ENCODE measurements at places on chromosomes 2 and 18.
A peak's percentile ranks its signal among the peaks of the same experiment; 100 is the strongest.

GRCh38 chr2:85564144-85564563 is 2.9 kb upstream of the GGCX start:
- no peak for DNase-seq

DNA sequence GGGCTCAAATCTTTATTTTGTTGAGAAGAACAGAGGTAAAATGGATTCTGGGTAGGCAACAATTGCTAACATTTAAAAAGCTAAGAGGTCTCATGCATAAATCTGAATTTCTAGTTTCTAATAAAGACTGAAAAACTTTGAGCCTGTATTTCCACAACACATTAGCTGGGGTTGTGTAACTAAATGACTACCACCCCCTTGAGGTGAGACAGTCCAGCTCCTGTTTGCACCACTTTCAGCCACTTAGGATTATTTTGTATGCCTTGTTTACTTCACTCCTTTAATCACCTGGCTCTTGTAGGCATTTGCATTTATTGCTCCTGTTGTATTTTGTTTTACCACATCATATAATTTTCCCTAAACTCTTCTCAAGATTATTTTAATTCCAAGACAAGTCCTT is 376.6 kb downstream of the PTH2R start:
- no peak for DNase-seq

DNA sequence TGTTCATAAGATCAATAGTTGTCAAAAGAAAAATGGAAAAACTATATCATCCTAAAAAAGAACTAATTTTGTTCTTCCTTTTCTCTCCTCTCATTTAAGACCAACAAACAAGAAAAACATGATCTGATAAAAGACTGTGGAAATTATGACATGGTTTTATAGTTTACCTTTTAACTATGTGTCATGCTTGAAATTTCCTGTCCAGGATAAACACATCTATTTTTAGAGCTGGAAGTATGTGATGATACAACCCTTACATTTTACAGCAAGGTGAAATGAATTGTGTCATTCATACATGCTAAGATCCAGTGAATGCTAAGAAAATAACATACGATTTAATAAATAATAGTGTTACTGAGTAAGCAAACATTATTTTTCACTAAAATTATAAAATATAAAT is 89.9 kb downstream of the GULP1 start:
- peak; percentile 56 for DNase-seq

- DNase-seq = no peak
Measured at GRCh38 chr18:58095222-58095621, 51.2 kb downstream of the NEDD4L start.

DNA sequence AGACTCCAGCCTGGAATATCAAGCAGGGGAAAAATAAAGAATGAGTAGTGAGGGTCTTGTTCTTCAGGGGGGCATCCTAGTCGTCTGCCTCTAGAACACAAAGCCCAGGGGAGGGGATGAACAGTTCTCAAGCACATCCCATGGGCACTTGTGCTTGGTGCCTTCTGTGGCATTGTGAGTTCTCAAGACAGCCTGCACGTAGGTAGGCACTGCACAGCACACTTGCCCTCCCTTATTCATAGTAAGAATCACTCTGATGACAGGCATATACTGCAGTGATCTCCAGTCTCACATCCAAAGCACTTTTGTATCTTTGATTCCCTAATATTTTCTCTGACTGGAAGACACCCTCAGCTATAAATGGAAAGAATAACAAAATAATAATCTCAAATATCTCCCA is 104.7 kb upstream of the CNGA3 start:
- no peak for DNase-seq

- no peak for DNase-seq
Measured at GRCh38 chr2:1771626-1772280, 27.4 kb upstream of the PXDN start.

Measured in SJCRH30 (cell line).